ENCODE measurements at places on chromosomes 13 and 19. TPM values are rescaled to one million over a fixed set of nuclear protein-coding genes. Genes with fewer than 3 reads are reported as not detected.
A peak's percentile ranks its signal among the peaks of the same experiment; 100 is the strongest.

GRCh38 chr19:48970923-48971395, 5.8 kb downstream of the FTL start:
- no peaks in the 10 kb centered on the region for H3K27me3 ChIP-seq
- H3K4me1 ChIP-seq, result peaks cover 26% of the 10 kb centered on the region
- H3K4me3 ChIP-seq, result no peak overlapping the region
- peak; percentile 90 for DNase-seq
- H3K36me3 ChIP-seq, result peaks cover 15% of the 10 kb centered on the region
- no peak overlapping the region for H3K27ac ChIP-seq

GRCh38 chr19:35512831-35513627, 420 bp downstream of the DMKN start:
- H3K4me1 ChIP-seq, result peaks cover 11% of the 10 kb centered on the region
- H3K27me3 ChIP-seq, result peaks cover 41% of the 10 kb centered on the region
- H3K4me3 ChIP-seq, result no peak overlapping the region
- H3K36me3 ChIP-seq, result no peaks in the 10 kb centered on the region
- no peak overlapping the region for H3K27ac ChIP-seq

GRCh38 chr13:45928176-45928575, 76.6 kb upstream of the SIAH3 start:
- no peak overlapping the region for H3K27ac ChIP-seq
- no peaks in the 10 kb centered on the region for H3K4me1 ChIP-seq
- H3K4me3 ChIP-seq, result no peak overlapping the region
- peaks cover 12% of the 10 kb centered on the region for H3K27me3 ChIP-seq
- no peaks in the 10 kb centered on the region for H3K36me3 ChIP-seq

- no peaks in the 10 kb centered on the region for H3K36me3 ChIP-seq
- no peak for DNase-seq
- H3K4me1 ChIP-seq, result peaks cover 10% of the 10 kb centered on the region
- peaks cover 4% of the 10 kb centered on the region for H3K27me3 ChIP-seq
These were observed 502.7 kb downstream of the UQCRFS1 start for GRCh38 chr19:28710278-28710677.

DNA sequence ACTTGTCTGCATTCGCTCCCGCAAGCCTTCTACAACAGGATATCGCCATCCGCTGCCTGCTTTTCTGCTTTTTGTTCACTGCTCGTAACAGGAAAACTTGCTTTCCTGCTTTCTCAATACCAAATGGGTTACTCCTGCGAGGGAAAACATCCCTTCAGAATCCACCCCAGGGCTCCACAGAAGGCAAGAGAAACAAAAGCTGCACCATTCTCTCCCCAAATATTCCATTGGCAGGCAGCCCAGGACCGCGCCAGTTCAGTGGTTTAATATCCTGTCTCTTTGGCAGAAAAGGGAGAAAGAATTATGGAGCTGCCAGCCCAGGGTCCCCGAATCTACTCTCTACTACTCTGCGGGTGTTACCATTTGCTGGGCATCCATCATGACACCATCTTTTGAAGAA, 84.7 kb upstream of the DOCK9 start:
- H3K4me1 ChIP-seq, result peaks cover 21% of the 10 kb centered on the region
- H3K36me3 ChIP-seq, result no peaks in the 10 kb centered on the region
- DNase-seq, result no peak
- H3K4me3 ChIP-seq, result no peak overlapping the region
- H3K27me3 ChIP-seq, result no peaks in the 10 kb centered on the region

DNA sequence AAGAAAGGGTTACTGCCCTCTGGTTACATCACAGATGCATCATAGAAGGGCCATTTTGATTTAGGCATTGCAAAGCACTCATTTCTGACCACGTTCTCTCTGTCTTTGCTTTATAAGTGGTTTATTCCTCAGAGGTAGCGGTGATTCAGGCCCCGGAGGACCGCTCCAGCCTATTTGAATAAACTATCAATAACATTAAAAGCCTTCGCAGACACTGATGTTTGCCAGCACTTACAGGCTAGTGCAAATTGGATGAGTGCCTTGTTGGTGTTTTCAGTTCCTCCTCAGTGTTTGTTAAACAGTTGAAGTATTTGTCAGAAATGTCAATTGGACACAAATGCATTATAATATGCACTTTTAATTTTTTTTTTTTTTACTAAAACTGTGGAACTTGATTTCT, 120.2 kb downstream of the RXFP2 start:
- no peaks in the 10 kb centered on the region for H3K36me3 ChIP-seq
- H3K4me3 ChIP-seq, result no peak overlapping the region
- no peak for DNase-seq
- H3K27ac ChIP-seq, result no peak overlapping the region
- no peaks in the 10 kb centered on the region for H3K4me1 ChIP-seq

Gene ELSPBP1
- total RNA-seq, result not detected

Gene CYP2F1
- total RNA-seq, result not detected

Gene TEAD2
- 98.0 TPM for total RNA-seq

Gene RINL
- not detected for total RNA-seq

Gene FBXO46
- 16.0 TPM for total RNA-seq

Measured in osteocyte (in vitro differentiated cells).